Urinary bladder (tissue), 4 donors: ENCODE measurements at places on chromosomes 13 and 19. TPM values are rescaled to one million over a fixed set of nuclear protein-coding genes. Genes with fewer than 3 reads are reported as not detected.

GRCh38 chr19:47886010-47886559, at the start of gene SULT2A1:
TSS of gene SULT2A1 (minus strand) at chr19:47886315. CDS start at chr19:47886257, 58 bp downstream.
- DNase-seq = no peak

- no peak for DNase-seq
These were observed 47.4 kb downstream of the TNFRSF19 start for GRCh38 chr13:23617551-23618024.

The CDKN2D gene
- 24.7 TPM for polyA plus RNA-seq

The GRIN2D gene
- polyA plus RNA-seq = 0.30 TPM

- no peak for DNase-seq
These were observed 416.4 kb downstream of the ITGBL1 start for GRCh38 chr13:101868585-101869469.

DNA sequence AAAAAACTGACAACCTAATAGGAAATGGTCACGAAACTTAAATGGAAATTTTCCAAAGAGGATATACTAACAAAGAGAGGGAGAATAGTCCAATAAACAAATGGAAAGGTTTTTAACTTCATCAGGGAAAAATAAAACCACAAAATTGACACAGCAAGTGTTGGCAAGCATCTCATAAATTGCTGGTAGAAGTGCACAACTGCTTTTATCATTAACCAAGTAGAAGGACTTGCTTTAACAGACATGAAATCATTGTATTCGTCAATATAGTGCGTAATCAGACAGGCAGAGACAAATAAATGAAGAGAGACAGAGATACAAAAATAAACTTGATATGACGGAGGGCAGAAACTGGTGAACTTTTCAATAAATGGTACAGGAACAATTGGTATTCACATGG, 7.4 kb downstream of the TGDS start:
- DNase-seq = no peak

DNA sequence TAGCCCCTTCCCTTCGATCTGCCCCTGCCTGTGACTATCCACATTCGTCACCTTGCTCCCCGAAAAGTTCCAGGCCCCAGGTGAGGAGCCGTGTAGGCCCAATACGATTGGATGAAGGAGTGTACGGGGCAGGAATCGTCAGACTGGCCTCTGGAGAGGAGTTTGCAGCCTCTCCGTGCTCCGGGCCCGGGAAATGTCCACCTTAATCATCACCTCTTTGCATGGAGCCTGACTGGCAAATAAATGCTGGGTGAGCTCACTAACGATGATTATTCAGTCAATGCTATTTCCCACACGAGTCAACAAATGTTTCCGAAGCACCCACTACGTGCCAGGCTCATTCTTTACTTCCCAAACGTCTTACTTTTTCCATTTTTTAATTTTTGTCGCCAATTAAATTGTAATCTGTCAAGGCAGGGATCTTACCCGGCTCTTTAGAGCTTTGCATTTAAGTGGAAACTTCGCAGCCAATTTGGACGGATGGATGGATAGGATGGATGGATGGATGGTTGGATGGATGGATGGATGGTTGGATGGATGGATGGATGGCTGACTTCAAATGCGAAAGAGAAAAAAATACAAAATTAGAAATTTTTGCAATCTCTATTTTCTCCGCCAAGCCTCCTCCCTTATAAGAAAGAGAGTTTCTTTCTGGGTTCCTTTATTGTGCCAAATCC, 45.8 kb downstream of the TGDS start:
- DNase-seq = no peak

DNA sequence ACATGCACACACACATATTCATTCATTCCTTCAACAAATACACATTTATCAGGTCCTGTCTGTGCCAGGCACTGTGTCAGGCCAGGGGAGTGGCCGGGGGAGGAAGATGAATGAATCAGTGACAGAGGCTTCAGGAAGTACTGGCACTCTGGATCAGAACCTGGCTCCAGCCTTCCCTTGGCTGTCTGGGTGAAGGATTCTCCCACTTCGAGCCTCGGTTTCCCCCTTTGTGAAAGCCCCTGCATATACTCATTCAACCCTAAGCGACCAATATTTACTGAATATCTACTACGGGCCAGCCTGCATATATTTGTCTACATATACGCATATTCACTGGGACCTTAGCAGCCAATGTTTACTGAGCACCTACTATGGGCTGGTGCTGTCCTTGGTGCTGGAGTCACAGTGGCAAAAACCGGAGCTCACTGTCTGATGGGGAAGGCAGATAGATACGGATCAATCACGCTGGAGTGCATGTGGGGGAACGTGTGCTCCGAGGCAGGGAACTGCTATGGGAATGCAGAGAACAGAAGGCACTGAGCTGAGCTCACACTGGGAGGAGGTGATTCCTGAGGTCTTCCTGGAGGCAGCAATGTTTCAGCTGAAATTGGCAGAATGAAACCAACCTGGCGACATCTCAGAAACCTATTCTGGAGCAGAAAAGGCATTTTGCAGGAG, 636 bp upstream of the ZNF579 start:
- no peak for DNase-seq

GRCh38 chr13:111403266-111403665, 82.8 kb downstream of the TEX29 start:
- DNase-seq = no peak

DNA sequence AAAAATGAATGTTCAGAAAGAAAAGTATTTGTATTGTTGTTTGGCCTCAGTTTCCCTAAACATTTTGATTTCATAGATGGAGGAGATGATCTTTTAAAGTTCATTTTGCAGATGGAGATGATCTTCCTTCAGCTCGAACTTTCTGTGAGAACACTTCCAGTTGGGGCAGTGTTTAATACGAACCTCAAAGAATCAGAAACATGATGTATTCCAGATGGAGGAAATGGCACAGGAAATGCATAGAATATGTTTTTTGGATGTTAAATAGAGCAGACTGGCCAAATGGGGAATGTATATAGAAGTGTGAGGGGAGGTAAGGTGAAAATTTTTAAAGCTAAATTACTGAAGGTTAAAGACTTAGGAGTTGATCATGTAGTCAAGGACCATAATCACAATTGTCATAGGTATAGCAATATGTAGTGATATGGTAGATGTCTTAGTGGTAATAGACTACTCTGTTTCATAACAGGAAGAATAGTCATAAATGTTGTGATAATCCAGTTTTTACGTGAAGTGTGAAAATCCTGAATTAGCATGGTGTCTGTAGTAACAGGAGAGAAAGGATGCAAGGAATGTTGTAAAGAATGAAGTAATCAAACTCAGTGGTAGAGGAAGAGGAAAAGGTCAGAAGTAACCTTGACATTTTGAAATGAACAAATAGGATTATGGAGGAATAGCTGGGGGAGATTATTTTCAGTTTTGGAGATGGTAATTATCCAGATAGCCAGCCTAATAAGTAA, 5.1 kb downstream of the RAP2A start:
- DNase-seq = no peak

DNA sequence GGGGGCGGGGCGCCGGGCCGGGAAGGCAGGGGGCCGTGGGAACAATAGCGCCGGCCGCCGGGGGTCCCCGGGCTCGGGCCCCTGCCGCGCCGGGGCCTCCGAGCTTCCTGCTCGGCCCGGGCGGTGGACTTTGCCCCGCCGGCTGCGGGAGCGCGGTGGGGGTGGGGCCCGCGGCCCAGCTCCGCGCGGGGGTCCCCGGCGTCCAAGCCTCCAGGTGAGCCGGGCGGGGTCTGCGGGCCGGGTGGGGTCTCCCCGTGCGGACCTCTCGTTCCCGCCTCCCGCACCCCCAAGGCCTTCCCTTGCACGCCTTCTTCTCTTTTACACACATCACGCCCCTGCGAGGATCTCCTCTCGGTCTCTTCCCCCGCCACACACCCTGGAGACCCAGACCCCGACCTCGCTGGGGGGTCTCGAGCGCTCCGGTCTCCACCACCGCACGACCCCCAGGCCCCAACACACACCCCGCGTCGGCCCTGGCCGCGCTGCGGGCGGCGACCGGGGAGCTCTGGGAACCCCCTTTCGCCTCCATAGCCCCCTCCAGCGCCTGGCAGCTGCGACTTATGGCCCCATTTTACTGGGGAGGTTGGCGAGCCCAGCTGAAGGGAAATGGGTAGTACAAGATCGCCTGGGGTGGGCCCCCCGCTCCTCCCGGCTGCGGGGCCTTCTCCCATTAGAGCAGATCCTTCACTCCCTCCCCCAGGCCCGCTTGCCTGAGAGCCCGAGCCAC, 711 bp downstream of the CAMSAP3 start:
- DNase-seq = no peak

The CD209 gene
- polyA plus RNA-seq = 5.3 TPM

DNA sequence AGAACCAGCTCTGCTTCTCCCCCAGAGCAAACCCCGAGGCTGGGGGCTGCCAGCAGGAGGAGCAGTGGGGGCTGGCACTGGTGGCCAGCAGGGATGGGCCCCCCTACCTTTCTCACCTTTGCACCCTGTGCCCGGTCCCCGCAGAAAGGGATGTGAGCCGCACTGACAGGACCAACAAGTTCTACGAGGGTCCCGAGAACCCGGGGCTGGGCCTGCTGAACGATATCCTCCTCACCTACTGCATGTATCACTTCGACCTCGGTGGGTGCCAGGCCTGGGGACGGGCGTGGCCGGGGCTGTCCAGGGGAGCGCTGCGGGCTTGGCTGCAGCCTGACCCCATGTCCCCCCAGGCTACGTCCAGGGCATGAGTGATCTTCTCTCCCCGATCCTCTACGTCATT, 6.6 kb downstream of the TBC1D17 start:
- DNase-seq = no peak

DNA sequence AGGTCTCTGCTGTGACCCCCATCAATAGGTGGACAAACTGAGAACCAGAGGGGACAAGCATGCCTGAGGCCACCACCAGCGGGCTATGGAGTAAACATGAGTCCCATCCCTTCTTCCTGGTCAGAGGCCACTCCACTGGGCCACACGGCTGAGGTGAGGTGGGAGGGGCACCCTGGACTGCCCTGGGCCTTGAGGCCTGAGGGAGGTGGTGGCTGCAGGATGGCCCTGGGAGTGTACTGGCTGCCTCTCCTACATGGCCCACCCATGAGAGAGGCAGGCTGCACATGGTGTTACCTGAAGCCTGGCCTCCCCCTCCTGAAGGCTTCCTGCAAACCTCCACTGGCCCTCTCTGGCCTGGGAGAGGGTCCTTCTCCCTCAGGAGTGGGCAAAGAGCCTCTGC, 222.4 kb downstream of the TUBA3C start:
- no peak for DNase-seq

The RASIP1 gene
- polyA plus RNA-seq = 15.5 TPM

GRCh38 chr13:100658363-100658762, 16.2 kb downstream of the TMTC4 start:
- DNase-seq = no peak

DNA sequence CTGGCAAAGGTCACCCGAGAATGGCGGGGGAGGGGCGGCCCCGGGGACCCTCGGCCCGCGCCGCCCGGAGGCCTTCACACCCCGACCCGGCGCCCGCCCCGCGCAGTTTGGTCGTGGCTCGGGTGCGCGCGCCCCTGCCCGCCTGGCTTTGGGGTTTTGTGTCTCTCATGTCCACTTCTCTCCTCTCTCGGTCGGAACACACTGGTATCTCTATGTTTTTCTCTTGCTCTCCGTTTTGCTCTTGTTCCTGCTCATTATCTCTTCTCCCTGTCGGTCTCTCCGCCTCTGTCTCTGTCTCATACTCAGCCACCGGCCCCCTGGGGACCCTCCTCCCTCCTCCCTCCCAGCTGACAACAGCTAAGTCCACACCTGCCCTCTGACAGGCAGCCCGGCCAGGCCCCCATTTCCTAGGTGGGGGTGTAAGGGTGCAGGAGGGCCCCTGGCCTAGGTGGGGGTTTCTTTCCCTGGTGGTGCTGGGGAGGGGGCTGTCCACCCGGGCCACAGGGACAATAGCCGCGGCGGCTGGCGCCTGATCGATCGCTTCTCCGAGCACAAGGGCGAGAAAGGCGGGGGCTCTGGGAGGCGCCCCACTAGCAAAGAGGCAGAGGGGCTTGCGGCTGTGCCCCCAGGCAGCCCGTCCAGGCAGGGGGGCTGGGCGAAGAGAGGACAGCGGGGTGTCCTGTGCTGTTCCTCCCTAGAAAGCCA, 2.3 kb downstream of the ONECUT3 start:
- DNase-seq = no peak

The TSSK6 gene
- 1.8 TPM for polyA plus RNA-seq
